ENCODE measurements at places on chromosomes 1 and 21. TPM values are rescaled to one million over a fixed set of nuclear protein-coding genes. Genes with fewer than 3 reads are reported as not detected.

Gene PDIK1L
- 25.4 TPM for total RNA-seq

Gene DEPDC1
- total RNA-seq = 28.7 TPM

Gene KRTAP7-1
- not detected for total RNA-seq

Gene MXRA8
- total RNA-seq = not detected

DNA sequence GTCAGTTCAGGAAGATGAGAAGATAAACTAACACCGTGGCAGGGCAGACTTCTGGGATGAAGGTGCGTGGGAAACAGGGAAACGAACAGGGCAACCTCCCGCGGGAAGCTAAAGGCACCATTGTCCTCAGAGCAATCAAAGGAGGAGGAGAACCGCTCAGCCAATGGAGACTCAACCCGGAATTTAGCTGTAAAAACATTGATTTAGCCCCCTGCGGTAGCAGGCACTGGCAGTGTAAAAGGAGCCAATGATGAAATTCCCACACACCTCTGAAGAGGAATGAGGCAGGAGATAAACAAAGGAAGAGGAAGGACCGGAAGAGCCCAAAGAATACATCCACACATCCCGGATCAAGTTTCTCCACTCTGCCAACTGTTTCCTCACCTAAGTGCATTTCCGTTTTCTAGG, 19.5 kb downstream of the HLCS start:
- H3K36me3 ChIP-seq = peaks cover 11% of the 10 kb centered on the region
- no peaks in the 10 kb centered on the region for H3K27me3 ChIP-seq
- H3K4me1 ChIP-seq = no peaks in the 10 kb centered on the region
- H3K27ac ChIP-seq = no peak overlapping the region
- no peak overlapping the region for H3K4me3 ChIP-seq

- no peak overlapping the region for H3K27ac ChIP-seq
- no peak overlapping the region for H3K4me3 ChIP-seq
- H3K4me1 ChIP-seq = peaks cover 6% of the 10 kb centered on the region
- no peak for DNase-seq
- peaks cover 5% of the 10 kb centered on the region for H3K27me3 ChIP-seq
- H3K36me3 ChIP-seq = no peaks in the 10 kb centered on the region
Observed at GRCh38 chr1:182338806-182339370, 52.7 kb downstream of the GLUL start.

GRCh38 chr1:42983693-42984092, 25.0 kb upstream of the SLC2A1 start:
- H3K36me3 ChIP-seq = no peaks in the 10 kb centered on the region
- peaks cover 4% of the 10 kb centered on the region for H3K27me3 ChIP-seq
- no peaks in the 10 kb centered on the region for H3K4me1 ChIP-seq
- no peak for DNase-seq
- no peak overlapping the region for H3K4me3 ChIP-seq

- no peaks in the 10 kb centered on the region for H3K4me1 ChIP-seq
- no peaks in the 10 kb centered on the region for H3K27me3 ChIP-seq
- no peak overlapping the region for H3K27ac ChIP-seq
Observed at GRCh38 chr1:242083742-242084141, 84.8 kb upstream of the MAP1LC3C start.

- H3K4me1 ChIP-seq = peaks cover 7% of the 10 kb centered on the region
- H3K4me3 ChIP-seq = no peak overlapping the region
- H3K27ac ChIP-seq = no peak overlapping the region
Observed at GRCh38 chr1:26145041-26145959, 13.6 kb upstream of the FAM110D start.

- DNase-seq = no peak
- no peaks in the 10 kb centered on the region for H3K4me1 ChIP-seq
- H3K36me3 ChIP-seq = peaks cover 5% of the 10 kb centered on the region
- H3K27ac ChIP-seq = no peak overlapping the region
Observed at GRCh38 chr1:218294546-218294945, 9.5 kb downstream of the RRP15 start.

DNA sequence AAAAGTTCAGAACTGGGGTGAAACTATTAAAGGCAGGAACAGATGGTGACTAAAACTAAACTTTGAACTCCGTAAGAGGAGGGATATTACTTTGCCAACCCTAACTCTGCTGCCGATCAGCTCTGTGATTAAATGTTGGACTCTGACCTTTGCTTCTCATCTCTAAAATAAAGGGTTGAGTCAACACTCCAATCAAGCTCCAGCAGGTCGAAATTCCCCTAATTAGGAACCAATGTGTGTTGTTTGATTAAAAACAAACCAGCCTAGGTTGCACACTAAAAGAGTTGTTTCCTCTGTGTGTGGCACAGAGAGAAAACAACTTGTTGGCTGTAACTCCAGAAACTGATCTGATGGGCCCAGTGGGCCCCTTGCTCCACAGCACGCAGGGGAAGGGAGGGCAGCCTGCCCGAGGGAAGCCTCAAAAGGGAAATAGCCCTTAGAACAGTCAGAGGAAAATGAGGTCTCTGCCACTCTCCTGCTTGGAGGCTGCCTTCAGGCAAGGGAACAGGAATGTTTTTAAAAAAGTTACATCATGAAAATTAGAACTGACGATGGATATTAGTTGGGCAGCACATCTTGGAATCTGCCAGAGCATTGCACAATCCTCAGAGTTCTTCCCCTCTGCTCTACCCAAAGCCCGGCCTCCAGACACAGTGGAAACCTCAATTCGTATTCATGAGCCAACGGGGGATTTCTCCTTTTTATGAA, 69.3 kb downstream of the KCTD3 start:
- no peaks in the 10 kb centered on the region for H3K4me1 ChIP-seq
- no peak for DNase-seq
- no peak overlapping the region for H3K27ac ChIP-seq
- H3K4me3 ChIP-seq = no peak overlapping the region
- no peaks in the 10 kb centered on the region for H3K36me3 ChIP-seq

GRCh38 chr1:17381161-17381560, 9.2 kb downstream of the PADI6 start:
- H3K27ac ChIP-seq = no peak overlapping the region
- peaks cover 2% of the 10 kb centered on the region for H3K27me3 ChIP-seq
- no peak overlapping the region for H3K4me3 ChIP-seq
- DNase-seq = no peak
- H3K36me3 ChIP-seq = no peaks in the 10 kb centered on the region

DNA sequence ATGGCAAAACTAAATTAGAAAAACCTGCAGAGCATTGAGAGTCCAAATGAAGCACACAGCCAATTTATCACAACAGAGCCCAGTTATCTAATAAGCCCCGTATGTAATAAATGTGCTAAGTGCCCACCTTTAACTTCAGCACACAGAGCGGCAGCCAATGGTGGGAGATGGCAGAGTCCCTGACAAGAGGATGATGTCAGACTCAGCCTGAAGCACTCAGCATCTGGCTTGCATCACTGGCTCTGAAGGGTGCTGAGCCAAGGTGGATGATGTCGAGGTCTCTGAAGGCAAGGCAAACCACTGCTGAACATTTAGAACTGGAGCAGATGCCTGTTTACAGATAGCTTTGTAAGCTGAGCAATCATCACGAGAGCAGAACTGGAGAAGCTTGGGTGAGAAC, 118.3 kb downstream of the NUF2 start:
- no peak for DNase-seq
- no peak overlapping the region for H3K4me3 ChIP-seq
- H3K4me1 ChIP-seq = no peaks in the 10 kb centered on the region
- no peaks in the 10 kb centered on the region for H3K36me3 ChIP-seq
- H3K27ac ChIP-seq = no peak overlapping the region

Data from activated CD8-positive, alpha-beta T cell treated with anti-CD3 and anti-CD28 coated beads, Interleukin-2, amount 10 ng/mL, durations not matched to agents 7 days and 5 days (primary cell).